Effector CD4-positive, alpha-beta T cell (primary cell): ENCODE measurements at places on chromosomes 3 and 15.

DNA sequence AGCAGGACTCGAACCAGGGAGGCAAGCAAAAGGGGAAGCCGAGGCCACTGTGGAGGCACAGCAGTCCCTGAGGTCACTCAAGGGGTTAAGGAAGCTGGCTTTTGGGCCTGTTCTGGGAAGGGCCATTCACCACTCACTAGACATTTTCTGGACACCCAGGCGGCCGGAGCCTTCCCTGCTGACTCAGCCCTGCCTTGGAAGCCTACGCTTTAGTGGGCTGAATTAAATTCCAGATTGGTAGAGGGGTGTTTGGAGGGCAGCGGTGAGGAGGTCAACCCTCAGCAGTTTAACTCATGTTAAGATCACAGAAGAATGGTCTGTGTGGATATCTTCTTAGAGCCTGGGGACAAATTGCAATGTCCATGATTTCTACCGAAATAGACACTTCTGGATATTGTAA lies 152.8 kb downstream of the GABRG3 start:
- DNase-seq = no peak

DNA sequence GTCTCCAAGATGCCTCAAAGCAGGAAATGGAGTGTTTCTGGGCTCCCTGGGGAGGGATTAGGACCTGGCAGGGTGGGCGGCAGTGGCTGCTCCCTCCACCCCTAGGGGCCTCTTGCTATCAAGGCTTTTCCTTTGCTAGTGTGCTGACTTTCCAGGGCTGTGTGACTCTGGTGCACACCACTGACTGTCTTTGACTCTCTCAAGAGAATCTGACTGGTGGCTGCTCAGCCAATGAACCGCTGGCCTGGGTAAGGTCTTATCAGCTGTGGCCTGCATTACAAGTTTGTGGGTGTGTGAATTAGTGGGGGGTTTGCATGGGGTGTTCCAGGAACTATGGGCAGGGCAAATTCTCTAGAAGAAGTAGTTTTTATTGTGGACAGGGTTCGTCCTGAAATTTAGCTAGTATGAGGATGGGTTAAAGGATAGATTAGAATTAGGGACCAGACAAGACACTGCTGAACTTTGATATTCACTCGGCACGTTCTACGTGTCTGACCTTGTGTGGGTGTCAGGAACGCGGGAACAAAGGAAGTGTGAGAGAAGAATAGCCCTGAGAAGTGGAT lies 29.5 kb downstream of the SIAH2 start:
- no peak for DNase-seq

GRCh38 chr3:98589331-98590036 lies 3.9 kb downstream of the CPOX start:
- no peak for DNase-seq

GRCh38 chr15:96947296-96948229 lies 617.1 kb downstream of the NR2F2 start:
- DNase-seq = no peak

DNA sequence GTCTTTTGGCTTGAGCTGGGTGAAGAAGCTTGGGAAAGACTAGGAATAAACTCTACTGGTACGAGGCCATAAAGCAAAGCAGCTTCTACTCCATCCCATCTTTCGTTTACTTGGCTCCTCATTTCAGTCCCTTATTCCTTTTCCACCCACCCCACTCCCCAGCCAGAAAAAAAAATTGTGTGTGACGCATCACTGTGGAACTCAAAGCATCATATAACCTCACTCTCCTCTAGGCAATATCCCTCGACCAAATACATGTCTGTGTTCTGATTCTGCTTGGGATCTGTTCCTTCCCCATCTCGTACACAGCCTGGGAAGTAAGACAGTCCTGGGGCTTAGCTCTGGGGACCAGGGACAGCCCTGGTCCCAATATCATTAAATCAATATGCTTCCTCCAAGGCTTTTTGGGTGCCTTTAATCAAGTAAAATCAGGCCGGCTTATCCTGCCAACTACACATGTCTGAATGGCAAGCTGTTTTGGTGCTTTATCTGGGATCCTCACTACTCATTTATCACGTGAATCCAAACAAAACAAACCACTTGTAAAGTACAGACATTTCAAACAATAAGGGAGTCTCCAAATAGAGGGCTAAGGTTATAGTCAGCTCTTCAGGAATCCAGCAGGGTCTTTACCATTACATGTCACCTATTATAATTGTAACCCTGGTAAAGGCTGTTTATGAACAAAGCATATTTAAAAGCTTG lies 74.9 kb upstream of the ZBED2 start:
- no peak for DNase-seq

DNA sequence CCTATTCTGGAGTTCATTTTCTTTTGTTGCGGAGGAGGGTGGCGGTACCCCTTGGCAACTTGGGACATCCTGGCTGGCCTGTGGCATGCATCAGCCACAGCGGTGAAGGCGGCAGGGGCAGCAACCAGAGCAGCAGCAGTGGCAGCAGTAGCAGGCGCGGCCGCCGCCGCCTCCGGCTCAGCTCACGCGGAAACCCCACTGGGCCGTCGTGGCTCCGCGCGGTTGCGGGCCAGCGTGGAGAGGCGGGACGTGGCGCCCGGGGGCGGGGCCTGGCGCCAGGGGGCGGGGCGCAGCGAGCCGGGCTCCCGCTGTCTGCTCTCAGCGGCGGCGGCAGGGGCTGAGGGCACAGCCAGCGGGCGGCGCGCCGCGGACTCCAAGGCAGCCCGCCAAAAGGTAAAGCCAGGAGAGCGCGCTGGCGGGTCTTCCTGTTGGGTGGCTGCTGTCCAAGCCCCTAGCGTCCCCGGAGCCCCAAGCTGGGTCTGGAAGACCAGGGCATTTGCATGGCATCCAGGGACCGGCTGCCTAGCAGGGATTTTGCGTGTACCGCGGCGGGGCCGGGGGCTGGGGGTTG lies 334.4 kb upstream of the THRB start:
- no peak for DNase-seq

- DNase-seq = no peak
These were observed 89.7 kb downstream of the LIPC start for GRCh38 chr15:58521293-58521991.

DNA sequence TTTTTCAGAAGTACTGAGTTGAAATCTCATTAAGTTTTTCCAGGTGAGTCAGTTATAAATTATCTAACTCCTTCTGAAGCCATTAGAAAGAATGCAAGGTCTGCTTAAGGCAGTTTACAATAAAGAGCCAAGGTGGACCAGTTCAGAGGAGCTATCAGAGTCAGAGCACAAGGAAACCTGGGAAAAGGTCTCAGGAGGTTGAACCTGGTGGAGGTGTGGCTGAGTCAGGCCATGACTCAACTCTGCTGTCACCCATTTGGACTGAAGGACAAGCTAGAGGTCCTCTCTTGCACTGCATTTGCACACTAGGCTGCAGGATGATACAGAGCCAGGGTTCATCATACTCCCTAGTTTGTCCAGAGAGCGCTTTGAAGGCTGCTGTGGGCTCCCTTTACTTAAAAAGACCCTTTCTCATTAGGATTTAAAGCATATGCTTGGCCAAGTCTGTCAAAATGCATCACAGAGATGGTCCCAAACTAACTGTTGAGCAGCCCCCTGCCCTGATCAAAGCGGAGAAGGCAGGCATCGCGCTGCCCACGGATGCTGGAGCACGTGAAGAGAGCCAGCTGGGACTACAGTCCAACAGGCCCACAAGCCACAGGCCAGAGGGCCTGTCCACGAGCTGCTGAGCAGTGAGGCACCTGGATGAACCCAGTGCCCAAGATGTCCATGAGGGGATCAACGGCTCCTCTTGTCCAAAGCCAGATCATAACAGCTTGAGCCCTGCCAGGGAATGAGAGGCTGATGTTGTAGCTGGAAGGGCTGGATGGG lies 26.0 kb upstream of the MRPS22 start:
- DNase-seq = no peak

- DNase-seq = peak; percentile 45
These were observed 519 bp downstream of the ABHD6 start for GRCh38 chr3:58237941-58238681.

DNA sequence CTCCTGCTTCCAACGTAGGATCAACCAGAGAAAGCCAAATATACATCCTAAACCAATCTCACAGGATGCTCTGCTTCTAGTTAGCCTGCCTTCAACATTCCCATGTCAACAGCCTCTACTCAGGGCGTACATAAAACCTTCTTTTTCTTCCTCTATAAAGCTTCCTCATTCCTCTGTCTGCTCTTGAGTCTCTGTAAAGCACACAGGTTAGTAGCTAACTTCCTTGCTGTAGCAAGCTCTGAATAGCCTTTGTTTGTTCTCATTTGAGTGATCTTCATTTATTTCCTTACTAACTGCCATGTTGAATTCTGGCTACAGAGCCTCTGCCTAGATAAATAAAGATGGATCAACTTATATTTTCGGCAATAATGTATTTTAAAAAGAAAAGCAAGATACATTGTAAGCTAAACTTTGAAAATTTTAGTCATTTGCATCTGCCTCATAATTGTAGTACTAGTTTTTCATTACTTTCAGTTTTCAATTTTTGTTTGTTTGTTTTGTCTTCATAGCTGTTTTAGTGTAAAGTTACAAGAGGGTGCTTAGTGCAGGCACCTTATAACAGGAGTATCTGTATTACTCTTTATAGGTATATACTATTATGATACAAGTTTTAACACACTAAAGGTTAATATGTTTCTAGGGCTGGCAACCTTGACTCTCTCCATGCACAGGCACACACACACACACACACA lies 498.2 kb downstream of the PYDC2 start:
- no peak for DNase-seq

- DNase-seq = no peak
These were observed 285.0 kb upstream of the LYSMD4 start for GRCh38 chr15:100018191-100018590.

DNA sequence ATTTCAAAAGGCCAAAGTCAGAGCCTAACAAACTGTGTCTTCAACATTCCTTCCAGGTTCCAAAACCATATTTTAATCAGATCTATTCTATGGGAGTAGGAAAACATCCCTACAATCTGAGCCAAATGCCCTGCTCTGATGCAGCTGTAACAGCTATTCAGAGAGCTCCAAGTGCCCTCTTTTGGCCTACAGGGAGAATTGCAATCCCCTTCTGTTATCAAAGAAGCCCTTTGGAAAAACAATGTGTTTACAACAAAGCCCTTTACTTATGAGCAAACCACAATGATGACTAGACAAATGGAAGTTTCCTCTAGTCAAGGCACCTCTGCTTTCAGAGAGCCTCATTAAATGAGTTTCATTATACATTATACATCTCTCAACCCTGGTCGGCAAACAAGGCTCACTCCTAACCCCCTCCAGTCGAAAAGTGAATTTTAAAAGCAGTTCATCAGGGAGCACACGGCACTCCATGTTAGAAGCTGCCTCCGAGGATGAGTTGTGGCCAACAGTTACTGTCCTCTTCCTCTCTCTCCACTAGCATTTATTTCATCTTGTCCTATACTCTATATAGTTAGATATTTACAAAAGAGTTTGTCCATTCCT lies 42.6 kb upstream of the TMCO5A start:
- DNase-seq = no peak

DNA sequence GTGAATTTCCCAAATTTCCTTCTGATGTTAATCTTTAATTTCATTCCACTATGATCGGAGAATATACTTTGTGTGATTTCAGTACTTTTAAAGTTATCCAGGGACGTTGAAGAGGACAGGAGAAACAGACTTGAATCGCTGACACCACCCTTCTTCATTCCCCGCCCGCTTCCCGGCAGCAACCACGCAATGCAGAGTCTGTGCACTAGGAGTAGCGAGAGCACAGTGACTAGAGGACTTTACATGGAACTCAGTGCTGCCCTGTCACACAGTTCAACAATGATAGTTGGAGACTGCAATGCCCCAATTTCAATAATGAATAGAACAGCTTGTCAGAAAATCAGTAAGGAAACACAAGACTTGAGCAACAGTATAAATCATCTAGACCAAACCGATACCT lies 73.9 kb downstream of the RNF13 start:
- no peak for DNase-seq

- no peak for DNase-seq
These were observed 166.4 kb upstream of the TLE3 start for GRCh38 chr15:70264014-70264582.
